ENCODE measurements at places on chromosomes 11 and 22.

GRCh38 chr11:67640021-67640757 lies 626 bp upstream of the TBX10 start:
- peak; percentile 50 for DNase-seq

DNA sequence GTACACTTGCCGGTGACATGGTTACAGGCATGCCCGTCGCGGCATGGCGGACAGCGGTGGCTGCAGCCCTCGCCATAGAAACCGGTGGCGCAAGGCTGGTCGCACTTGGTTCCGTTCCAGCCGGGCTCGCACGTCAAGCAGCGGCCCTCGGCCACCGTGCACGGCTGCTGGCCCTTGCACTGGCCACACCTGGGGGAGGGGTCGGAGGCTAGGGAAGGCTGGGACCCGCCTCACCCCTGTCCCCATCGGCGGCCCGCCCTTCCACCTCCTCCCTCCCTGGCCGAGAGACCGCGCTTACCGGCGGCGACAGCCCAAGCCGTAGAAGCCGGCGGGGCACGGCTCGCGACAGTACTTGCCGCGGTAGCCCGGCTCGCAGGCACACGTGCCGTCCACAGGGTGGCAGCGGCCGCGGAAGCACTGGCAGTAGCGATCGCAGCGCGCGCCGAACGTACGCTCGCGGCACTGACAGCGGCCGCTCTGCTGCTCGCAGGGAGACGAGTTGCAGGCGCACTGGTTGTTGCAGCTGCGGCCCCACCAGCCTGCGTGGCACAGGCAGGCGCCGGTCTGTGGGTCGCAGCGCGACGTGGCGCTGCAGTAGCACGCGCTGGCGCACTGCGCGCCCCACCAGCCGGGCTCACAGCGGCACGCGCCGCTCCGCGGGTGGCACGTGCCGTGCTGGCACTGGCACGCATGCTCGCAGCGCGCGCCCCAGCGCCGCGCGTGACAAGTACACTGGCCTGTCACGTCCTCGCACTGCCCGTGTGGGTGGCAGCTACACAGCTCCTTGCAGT lies 6.7 kb downstream of the SCARF2 start:
- DNase-seq = peak; percentile 51

- DNase-seq = no peak
These were observed 19.5 kb downstream of the RPL27A start for GRCh38 chr11:8701891-8702597.

DNA sequence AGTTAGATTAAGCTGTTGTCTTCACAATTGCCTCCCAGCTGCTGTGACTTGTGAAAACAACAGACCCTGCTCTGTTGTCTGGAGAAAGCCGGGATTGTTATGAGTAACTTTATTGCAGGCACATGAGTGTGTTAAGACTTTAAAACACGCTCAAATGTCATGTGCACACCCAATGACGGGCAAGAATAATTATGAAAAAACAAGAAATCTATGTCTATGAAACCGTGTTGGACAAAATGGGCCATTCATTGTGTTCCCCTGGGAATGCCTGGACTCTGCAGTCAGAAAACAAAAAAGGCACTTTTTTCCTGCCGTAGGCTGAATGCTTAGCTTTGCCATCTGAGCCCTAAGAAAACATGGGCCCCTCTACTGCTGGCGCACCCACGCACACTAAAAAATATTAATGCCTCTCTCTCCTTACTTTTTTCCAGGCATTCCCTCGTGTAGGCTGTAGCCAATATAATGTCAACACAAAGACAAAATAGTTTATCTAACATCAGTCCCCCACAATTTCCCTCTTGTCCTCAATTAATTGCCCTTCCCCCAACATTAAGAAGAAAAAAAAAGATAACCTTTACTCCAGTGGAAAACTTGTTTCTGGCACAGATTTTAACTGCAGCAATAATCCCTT lies 207.9 kb downstream of the SOX6 start:
- DNase-seq = no peak

DNA sequence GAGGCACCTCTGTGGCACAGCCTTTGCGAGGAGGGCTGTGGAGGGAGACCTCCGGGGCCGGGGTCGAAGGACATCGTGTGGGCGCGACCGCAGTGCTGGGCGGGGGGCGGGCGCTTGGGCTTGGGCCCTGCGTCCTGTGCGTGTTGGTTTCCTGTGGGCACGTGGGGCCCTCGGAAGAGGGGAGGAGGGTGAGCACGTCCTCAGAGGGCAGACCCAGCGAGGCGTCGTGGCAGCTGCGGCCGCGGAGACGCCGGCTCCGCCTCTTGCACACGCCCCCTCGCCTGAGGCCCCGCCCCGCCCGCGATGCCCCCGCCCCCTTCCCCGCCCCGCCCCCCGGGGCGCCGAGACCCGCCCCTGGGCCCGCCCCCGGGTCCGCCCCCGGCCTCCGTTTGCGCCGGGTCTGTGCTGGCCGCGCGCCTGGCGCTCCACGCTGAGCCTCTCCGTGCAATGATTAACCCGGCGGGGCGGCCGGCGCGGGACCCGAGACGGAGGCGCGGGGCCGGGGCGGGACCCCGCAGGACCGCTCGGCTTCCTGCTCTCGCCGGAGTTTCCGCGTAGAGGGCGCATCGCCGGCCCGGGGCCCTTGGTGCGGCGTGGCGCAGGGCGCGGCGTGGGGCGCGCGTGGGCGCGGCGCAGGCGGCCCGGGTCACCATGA lies at the start of gene PRR5:
TSS of gene PRR5 (plus strand) at position 381 of the 655 bp plus-strand sequence. CDS start at position 652, 271 bp downstream.
- peak; percentile 82 for DNase-seq

DNA sequence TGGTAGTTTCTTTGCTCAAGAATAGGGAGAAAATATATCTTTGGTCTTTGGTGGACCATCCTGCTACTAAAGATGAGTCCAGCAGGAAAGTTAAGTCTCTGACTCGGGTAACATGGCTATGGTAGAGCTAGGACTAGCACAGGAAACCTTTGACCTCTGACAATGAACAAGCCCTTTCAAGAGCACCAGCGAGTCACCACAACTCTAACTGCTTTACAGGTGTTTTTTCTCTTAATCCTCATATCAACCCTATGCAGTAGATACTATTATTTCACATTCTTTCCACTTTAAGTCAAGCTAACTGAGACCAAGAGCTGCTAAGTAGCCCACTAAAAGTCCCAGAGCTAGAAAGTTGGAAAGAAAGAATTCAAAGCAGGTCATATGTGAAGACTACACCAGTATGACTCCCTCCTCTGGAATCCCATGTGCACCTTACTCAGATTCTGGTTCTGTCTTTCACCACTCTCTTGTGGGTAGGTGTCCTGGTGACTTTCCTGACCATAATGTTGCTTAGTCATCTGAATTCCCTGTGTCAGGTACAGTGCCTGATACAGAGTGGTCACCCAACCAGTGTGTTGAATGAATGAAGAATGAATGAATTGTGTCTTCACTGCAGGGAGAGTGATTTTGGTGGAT lies 53.8 kb upstream of the ME3 start:
- DNase-seq = no peak

GRCh38 chr11:32137263-32137662 lies 46.4 kb downstream of the RCN1 start:
- no peak for DNase-seq

GRCh38 chr11:120715239-120715638 lies 203.7 kb downstream of the GRIK4 start:
- no peak for DNase-seq

DNA sequence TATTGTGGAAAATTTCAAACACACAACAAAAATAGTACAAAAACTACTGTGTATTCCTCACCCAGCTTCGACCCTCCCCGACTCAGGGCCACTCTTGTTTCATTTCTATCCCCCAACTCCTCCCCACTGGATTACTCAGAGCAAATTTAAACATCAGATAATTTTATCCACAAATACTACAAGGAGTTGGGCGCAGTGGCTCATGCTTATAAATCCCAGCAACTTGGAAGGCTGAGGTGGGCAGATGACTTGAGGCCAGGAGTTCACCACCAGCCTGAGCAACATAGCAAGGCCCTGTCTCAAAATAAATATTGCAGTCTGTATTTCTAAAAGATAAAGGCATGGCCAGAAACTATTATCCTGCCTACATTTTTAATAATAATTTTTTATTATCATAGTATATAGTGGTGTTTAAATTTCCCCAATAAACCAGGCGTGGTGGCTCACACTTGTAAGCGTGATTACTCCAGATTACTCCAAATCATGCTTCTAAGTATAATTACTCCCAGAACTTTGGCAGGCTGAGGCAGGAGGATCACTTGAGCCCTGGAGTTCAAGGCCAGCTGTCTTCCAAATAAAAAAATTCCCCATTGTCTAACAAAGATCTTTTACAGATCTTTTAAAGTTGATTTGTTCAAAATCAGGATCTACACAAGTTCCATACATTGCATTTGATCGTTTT lies 39.8 kb downstream of the LRRC32 start:
- no peak for DNase-seq

- DNase-seq = no peak
These were observed 64.5 kb upstream of the PHOX2A start for GRCh38 chr11:72308226-72309073.

GRCh38 chr11:118152020-118152551 lies 537 bp downstream of the SCN4B start:
- DNase-seq = no peak
